ENCODE measurements at places on chromosomes 1 and 21. TPM values are rescaled to one million over a fixed set of nuclear protein-coding genes. Genes with fewer than 3 reads are reported as not detected.

PRDM16 gene
- total RNA-seq = not detected

RGS16 gene
- 12.1 TPM for total RNA-seq

TMEM240 gene
- not detected for total RNA-seq

TDRD5 gene
- total RNA-seq = not detected

GRCh38 chr1:227895828-227896685 lies 51.7 kb downstream of the WNT9A start:
- DNase-seq = peak; percentile 20

DNA sequence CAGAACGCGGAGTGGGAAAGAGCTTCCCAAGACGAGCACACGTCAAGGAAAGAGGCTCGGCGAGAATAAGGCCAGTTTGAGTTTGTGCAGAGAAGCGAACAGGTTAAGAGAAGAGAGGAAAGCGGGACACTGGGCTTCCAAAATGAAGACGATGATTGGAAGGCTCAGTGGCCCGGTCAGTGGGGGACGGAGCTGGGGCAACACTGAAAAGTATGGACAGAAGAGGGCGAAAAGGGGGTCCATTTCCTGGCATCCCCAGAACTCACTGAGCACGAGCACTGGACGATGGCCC lies 258 bp downstream of the CCT3 start:
- no peak for DNase-seq

GRCh38 chr1:238466459-238466858 lies 575.7 kb upstream of the ZP4 start:
- peak; percentile 8 for DNase-seq

GRCh38 chr1:157348538-157349480 lies 203.5 kb downstream of the FCRL5 start:
- no peak for DNase-seq

- no peak for DNase-seq
Observed at GRCh38 chr21:37984416-37984815, 68.2 kb upstream of the KCNJ6 start.

- DNase-seq = no peak
Observed at GRCh38 chr1:184112176-184112948, 60.8 kb downstream of the TSEN15 start.

DNA sequence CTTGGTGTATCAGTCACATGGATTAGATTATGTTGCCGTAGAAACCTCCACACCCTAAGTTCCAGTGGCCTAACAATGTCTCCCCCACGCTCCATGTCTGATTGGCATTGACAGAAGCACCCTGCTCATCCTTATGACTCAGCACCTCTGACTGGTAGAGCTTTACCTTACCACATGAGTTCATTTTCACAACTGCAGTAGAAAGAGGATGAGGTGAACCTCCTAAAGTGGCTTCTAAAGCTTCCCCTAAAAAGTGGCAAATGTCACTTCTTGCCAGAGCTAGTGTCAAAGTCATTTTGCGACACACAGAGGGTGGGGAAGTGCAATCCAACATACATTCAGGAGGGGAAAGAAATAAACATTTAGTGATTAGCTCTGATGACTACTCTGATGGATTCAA lies 30.6 kb upstream of the LYPD8 start:
- DNase-seq = peak; percentile 79

DNA sequence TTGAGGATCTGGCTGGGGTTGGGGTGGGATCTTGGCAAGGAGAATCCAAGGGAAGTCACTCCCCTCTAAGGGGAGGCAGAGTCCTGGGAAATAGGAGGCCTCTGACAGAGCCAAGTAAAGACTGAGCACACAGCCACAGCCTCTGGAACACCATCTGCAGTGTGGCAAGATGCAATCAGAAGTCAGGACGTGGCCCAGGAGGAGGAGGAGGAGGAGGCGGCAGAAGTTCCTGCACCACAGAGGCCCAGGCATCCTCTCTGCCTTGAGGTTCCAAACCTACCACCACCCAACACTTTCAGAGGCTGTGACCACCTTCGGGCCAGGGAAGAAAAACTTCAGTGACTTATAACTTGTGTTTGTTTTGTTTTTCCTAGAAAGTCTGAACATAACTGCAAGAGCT lies 23.7 kb upstream of the KCNE2 start:
- DNase-seq = no peak

Data from myocyte (in vitro differentiated cells).